ENCODE measurements at places on chromosomes 3 and 15. TPM values are rescaled to one million over a fixed set of nuclear protein-coding genes. Genes with fewer than 3 reads are reported as not detected.

ROPN1 gene
- polyA plus RNA-seq = 0.06 TPM

GRCh38 chr3:186307594-186308221, 54.3 kb downstream of the DGKG start:
- DNase-seq = no peak
- H3K27ac ChIP-seq = no peak overlapping the region
- peaks cover 9% of the 10 kb centered on the region for H3K4me1 ChIP-seq
- H3K27me3 ChIP-seq = no peaks in the 10 kb centered on the region
- H3K4me3 ChIP-seq = no peak overlapping the region

- H3K4me3 ChIP-seq = no peak overlapping the region
- no peaks in the 10 kb centered on the region for H3K27me3 ChIP-seq
- no peaks in the 10 kb centered on the region for H3K36me3 ChIP-seq
- no peak for DNase-seq
- no peak overlapping the region for H3K27ac ChIP-seq
- H3K4me1 ChIP-seq = no peaks in the 10 kb centered on the region
These were observed 32.0 kb downstream of the AADACL2 start for GRCh38 chr3:151765685-151766084.

DNA sequence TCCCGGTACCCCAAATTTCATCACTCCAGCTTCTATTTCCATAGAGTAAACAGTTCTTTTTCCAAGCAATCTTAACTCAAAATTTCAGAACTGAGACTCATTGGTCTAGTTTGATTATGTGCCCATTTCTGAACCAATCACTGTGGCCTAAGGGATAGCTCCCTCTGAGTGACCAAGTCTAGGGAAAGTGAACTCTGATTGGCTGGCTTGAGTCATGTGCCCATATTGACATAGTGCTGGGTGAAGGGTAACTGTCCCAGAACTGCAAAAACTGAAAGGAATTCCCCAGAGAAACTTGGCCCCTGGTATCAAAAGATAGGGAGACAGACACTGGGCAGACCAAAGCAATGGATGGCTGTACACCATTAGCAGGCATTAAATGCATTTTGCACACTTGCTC, 171.2 kb upstream of the WNT5A start:
- DNase-seq = no peak
- no peak overlapping the region for H3K27ac ChIP-seq
- H3K4me1 ChIP-seq = peaks cover 10% of the 10 kb centered on the region
- H3K27me3 ChIP-seq = no peaks in the 10 kb centered on the region
- H3K4me3 ChIP-seq = no peak overlapping the region

GRCh38 chr15:55879181-55879580, 114.2 kb downstream of the NEDD4 start:
- no peaks in the 10 kb centered on the region for H3K27me3 ChIP-seq
- no peaks in the 10 kb centered on the region for H3K36me3 ChIP-seq
- no peak overlapping the region for H3K4me3 ChIP-seq
- H3K4me1 ChIP-seq = no peaks in the 10 kb centered on the region
- H3K27ac ChIP-seq = no peak overlapping the region

DNA sequence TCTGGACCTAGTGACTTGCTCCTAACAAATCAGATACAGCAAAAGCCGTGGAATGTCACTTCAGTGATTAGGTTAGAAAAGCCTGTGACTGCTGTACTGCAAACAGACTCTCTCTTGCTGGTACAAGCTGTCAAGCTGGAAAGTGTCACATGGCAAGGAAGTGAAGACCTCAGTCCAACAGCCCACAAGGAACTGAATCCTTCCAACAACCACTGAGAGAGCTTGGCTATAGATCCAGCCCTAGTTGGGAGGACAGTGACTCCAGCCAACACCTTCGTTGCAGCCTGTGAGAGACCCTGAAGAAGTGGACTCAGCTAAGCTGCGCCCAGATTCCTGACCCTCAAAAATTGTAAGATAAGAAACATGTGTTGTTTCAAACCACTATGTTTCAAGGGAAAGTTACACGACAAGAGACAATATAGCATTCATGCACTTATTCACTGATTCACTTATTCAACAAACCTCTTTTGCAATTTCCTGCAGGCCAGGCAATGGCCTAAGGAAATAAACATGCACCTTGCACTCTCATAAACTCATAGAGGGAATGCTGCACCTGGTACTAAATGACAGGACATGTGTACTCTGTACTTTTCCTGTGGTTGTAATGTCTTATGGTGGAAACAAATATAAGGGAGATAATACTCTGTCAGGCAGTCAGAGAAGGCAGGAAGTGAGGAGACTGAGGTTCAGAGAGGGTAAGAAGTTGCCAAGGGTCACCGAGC, 142.9 kb downstream of the CADPS start:
- H3K4me3 ChIP-seq = no peak overlapping the region
- no peaks in the 10 kb centered on the region for H3K4me1 ChIP-seq
- no peaks in the 10 kb centered on the region for H3K36me3 ChIP-seq

DNA sequence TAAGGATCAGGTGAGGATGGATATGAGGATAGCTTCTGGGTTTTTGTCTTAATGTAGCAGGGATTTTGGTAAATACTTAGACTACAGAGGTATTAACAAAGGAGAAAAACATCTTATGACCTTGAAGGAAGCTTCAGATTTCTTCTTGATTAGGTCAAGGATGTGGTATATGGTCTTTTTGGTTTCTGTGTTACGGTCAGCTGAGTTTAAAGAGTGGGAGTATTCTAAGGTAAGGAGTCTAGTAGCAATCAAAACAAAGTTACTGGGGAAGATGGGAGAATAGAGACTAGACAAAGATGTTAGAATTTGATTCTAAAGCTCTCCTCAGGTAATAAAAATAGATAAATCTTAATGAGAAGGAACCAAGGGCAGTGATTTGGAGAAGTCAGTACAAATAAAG, 6.2 kb downstream of the HMG20A start:
- H3K27me3 ChIP-seq = no peaks in the 10 kb centered on the region
- no peaks in the 10 kb centered on the region for H3K4me1 ChIP-seq
- DNase-seq = no peak
- H3K4me3 ChIP-seq = no peak overlapping the region
- no peaks in the 10 kb centered on the region for H3K36me3 ChIP-seq
- no peak overlapping the region for H3K27ac ChIP-seq
